Fibroblast of villous mesenchyme (primary cell): ENCODE measurements at places on chromosomes 6 and 20.

GRCh38 chr6:168648240-168649125 lies 207.5 kb downstream of the SMOC2 start:
- no peak for DNase-seq

GRCh38 chr6:44642349-44642748 lies 254.8 kb downstream of the CDC5L start:
- no peak for DNase-seq

DNA sequence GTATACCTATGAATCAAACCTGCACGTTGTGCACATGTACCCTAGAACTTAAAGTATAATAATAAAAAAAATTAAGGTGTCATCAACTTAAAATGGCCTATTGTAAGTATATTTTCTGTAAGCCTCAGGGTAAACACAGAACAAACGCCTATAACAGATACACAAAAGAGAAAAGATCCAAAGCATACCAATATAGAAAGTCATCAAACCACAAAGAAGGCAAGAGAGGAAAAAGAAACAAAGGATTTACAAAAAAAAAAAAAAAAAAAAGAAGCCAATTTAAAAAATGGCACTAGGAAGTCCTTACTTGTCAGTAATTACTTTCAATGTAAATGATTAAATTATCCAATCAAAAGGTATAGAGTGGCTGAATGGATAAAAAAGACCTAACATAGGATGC lies 24.6 kb upstream of the ASF1A start:
- DNase-seq: no peak

DNA sequence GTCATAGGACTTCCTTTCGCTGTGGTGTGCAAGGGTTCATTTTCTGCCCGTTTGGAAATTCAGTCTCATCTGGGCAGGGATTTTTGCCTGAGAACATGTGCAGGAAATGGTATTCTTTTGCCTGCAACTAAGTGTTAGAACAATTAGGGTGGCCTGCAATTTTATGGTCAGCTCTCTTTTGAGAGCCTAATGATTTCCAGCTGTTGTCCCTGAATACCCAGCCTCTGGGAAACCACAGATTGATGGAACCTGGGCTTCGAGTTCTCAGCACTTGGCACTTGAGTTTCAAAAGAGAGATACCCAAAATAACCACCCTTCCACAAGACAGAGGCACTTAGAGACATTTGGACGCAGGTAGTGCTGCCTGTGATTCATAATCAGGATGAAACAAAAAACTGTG lies 217.2 kb upstream of the FOXA2 start:
- DNase-seq: peak; percentile 53

DNA sequence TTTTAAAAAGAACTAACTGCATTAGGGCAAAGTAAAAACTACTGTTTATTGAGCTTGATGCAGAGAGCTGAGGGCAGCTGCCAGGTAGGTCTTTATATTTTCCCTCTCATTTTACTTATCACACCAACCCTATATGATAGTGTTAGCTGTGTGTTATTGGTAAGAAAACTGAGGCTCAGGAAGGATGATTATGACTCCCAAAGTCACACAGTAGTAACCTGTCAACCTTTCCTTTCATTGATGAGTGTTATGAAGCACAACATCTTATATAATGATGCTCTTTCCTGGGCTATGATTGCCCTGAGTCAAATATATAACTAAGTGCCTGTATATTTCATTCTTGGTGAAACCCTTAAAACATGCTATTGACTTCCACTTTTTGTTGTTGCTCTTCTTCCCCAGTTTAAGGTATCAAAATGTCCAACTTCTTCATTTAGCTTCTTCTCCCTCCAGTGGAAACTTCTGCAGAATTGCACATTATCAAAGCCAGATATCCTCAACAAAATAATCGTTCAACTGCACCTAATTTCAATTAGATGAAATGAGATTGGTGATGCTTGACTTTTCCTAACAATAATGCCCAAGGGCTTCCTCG lies 8.1 kb downstream of the GFOD1 start:
- DNase-seq: no peak

- no peak for DNase-seq
Observed at GRCh38 chr20:16364320-16364687, 208.9 kb downstream of the KIF16B start.

- DNase-seq: no peak
Observed at GRCh38 chr6:170288091-170288631, 2.7 kb downstream of the DLL1 start.

DNA sequence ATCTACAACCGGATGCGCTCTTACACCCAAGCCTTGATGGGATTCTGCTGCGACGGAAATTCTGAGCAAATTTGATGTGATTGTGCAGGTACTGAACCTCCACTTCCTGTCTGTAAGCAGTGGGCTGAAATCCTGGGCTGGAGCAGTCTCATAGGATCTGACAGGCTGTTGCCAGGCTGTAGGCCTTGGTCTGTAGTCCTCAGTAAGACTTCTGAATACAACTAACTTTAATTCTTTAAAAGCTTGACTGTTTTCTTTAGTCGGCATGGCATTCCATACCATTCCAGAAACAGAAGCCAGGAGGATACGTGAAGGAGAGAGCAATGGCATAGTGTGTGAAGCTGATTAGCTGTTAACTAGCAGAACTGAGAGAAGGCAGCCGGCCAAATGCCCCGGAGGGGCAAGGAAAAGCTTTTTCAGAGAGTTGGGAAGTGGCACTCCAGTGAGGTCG lies 68.3 kb downstream of the ADTRP start:
- no peak for DNase-seq

DNA sequence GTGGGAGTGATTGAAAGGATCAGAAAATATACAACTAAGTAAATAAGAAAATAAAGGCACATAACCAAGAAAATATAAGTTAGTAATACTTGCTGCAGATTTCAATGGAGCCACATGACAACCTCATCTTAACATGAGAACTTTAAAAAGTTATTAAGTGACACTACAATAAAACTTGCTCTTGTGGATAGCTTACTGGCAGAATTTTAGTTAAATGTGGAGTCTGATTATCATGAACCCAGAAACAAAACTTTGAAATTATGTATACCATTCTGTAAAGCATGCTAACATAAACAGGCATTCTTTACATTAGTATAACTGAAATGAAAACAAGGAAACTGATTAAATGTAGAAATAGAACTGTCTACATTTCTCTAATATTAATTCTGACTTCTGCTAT lies 220.9 kb downstream of the RFPL4B start:
- DNase-seq: no peak

DNA sequence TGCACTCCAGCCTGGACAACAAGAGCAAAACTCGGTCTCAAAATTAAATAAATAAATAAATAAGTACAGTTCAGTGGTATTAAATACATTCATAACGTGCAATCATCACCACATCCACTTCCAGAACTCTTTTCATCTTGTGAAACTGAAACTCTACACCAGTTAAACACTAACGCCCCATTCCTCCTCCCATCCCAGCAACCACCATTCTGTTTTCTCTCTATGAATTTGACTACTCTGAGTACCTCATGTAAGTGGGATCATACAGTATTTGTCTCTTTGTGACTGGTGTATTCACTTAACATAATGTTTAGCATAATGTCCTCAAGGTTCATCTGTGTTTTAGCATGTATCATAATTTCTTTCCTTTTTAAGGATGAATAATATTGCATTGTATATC lies 29.1 kb upstream of the SCML4 start:
- DNase-seq: no peak

DNA sequence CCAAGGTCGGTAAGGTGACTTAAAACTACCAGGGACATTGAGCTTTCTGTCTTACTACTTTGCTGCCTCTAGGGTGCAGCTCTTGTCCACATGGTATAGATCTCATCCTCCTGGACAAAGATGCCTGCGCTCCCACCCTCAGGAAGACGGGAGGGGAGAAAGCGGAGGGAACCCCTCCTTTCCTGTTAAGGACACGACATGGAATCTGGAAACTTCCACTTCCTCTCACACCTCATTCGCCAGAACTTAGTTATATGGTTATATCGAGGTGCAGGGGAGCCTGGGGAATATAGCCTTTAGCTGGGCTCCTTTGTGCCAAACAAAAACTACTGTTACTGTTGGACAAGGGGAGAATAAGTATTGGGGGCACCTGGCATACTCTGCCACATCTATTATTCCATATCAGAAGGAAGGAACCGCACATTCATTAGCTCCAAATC lies 224.3 kb upstream of the TSHZ2 start:
- DNase-seq: peak; percentile 5

- DNase-seq: no peak
Observed at GRCh38 chr20:706366-706885, 30.8 kb upstream of the SCRT2 start.

DNA sequence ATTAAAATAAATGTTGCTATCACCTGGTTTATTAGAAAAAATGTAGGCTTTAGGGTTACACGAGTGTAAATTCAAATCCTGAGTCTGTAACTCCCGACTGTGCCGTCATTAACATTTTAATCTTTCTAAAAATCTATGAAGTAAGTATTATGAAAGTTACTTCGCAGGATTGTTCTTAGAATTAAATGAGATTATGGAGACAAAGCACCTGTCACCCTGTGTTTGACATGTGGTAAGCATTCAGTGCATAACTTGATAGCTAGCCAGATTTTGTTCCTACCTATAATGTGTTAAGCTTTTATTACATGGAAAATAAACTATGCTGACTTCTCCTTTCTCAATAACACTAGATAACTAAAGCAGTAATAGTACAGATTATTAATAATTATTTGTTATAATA lies 429.7 kb upstream of the MMS22L start:
- no peak for DNase-seq

DNA sequence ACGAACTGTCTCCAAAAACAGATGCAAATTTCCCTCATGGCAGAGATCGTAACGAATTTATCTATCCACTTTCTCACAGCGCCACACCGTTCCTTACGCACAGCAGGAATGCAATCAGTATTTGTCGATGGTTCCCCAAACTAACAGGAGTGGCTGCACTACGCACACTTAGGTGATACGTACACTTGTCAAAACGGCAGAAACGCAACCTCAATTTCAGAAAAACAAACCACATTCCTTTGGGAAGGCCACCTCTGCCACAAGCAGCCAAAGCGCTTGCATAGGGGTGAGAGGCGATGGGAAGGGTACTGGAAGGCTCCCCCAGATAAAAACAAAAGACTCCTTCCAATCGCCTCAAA lies 638 bp downstream of the MDN1 start:
- DNase-seq: peak; percentile 48

DNA sequence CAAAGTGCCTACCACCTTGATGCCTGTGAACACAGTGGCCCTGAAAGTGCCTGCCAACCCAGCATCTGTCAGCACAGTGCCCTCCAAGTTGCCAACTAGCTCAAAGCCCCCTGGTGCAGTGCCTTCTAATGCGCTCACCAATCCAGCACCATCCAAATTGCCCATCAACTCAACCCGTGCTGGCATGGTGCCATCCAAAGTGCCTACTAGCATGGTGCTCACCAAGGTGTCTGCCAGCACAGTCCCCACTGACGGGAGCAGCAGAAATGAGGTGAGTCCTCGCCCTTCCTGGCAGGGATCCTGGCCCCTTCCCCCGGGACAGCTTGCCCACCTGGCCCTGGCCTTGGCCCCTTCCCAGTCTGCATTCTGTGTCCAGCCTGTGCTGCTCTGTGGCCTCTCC lies 17.9 kb downstream of the MAVS start:
- DNase-seq: no peak

DNA sequence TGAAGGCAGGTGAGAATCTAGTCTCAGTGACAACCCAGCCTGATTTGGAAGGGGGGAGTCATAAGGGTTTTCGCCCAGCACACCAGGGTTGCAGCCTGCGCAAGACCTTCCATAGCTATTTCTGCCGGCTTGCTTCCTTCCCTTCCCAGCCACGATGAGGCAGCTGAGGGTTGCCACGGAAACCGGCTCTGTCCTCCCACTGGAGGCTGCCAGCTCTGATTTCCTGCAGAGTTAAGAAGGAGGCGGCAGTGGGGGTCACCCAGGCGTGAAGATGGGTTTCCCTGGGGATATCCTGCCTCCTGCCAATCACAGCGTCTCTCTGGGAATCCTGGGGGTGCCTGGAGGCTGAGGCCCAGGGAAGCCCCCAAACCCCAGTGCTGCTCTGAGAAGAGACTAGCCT lies 23.1 kb upstream of the KCNB1 start:
- DNase-seq: peak; percentile 8

DNA sequence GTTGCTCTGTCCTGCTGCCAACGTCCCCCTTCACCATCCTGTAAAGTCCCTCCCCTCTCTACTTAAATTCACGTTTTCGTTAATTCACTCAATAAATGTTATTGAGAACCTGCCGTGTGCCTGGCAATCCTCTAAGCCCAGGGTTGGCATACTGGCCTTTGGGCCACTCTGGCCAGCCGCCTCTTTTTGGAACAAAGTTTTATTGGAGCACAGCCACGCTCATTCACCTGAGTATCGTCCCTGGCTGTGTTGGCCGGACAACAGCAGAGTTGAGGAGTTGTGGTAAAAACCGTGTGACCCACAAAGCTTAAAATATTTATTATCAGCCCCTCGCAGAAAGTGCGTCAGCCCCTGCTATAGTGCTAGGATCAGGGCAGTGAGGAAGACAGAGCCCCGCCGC lies 54.7 kb upstream of the TMEM181 start:
- no peak for DNase-seq

GRCh38 chr6:25006565-25007001 lies 70.8 kb upstream of the RIPOR2 start:
- DNase-seq: peak; percentile 43

GRCh38 chr20:57188576-57189079 lies 77.8 kb downstream of the BMP7 start:
- no peak for DNase-seq

GRCh38 chr20:4091490-4092479 lies 76.4 kb upstream of the RNF24 start:
- DNase-seq: peak; percentile 54

GRCh38 chr6:110946498-110946897 lies 12.0 kb upstream of the GTF3C6 start:
- DNase-seq: no peak

DNA sequence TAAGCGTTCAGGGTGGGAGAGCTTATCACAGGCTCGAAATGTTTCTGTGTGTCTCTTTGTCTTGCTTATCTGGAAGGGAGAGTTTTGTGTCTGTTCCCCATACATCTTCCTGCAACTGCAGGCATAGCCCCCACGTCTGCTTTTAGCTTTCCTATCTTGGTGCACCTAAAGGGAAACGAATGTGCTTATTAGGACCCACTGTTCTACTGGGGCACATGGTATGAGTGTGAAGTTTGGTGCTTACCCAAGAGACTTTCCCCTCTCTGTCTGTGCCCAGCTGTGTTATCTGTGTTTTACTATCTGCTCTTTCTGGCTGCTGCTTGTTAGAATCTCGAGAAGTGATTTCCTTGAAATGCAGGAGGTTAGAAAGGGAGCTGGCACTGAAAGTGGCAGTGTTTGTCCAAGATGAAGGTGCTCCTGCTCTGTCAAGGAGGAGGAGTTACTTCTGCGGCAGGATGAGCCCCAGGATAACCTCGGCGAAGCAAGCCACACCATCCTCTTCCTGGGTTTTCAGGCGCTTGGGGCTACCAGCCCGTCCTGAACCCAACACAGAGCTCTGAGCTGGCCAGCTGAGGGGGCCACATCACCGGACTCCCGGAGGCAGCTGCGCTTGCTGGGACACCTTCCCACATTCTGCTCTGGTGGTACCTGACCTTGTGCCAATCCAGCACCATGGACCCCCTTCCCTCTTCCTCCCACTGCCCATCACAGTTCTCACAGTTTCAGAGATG lies 23.4 kb downstream of the DYNLT1 start:
- no peak for DNase-seq
